ENCODE measurements at places on chromosomes 4 and X.

DNA sequence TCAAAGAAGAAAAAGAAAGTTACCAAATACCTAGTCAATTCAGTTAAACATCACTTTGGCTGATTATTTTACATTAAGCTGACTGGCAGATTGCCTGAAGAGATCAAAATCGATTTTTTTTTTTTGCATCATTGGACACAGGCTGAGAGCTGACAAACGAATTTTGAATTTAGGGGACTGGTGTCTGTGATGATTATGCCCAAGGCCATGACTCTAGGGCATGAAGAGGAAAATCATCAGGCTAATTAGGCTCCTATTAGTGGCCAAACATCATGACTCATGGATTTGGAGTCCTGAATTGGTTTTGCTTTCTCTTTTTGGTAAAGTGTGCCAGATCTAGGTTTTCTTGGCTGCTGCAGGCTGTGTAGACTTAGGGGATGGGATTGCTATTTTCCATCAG is 829.3 kb upstream of the LCORL start:
- DNase-seq: no peak

GRCh38 chrX:93538575-93538974 is 134.8 kb downstream of the NAP1L3 start:
- DNase-seq: no peak

- DNase-seq: no peak
Observed at GRCh38 chr4:5816101-5816500, 76.8 kb downstream of the CRMP1 start.

DNA sequence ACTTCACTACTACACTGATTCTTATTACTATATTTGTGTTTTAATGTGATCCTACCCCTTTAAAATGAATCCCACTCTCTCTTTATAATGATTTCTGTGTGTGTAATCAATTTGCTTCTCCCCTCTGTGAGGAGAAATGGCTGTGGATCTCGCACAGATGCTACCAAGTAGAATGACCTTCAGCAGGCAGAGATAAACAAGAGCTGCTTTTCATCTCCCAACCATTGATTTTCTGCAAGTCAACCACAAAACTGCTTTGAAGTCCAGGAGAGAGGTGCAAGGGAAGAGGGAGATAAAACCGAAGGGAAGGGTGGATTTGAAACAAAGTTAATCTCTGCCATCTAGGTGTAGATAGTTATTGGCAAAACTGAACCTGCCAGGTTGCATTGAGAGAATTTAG is 141.6 kb downstream of the NPNT start:
- no peak for DNase-seq

- peak; percentile 32 for DNase-seq
Observed at GRCh38 chrX:37745354-37745753, 34.5 kb upstream of the CYBB start.

DNA sequence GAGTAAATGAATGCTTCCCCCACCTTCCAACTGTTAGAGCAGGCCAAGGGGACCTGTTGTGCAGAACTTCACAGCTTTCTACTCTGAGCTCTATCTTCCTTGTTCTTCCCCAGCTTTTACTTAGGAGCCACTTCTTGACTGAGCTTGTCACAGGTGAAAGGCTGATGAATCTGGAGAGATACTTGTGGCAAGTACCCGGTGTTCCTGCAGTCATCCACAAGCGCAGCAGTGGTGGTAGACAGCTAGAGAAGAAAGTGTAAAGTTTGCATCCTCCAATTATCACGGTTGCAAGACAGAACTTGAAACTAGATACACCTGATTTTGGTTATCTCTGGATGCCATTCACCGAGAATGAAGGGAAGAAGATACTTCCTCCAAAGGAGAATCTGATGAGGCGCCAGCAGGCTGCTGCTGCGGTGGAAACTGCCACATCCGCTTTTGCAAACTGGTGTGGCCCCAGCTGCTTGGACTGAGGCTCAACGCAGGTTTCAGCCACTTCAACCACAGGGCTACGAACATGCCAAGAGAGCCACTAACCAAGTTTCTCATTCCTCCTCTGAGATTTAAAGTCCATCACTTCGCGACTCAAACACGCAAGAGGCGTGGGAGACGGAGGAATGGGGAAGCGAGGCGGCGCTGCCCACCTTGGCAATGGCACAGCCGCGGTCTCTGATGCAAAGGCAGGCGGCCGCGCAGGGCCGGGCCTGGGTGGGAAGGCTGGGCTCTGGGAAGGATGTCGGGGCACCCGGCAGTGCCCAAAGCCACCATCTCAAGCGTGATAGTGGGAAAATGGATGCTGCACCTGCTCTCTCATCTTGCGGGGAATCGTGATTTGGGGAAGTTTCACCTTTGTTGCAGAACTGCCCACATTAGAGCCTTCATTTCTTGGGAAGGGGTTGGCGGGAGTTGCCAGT is 1.3 kb upstream of the FHIP1A start:
- DNase-seq: no peak

DNA sequence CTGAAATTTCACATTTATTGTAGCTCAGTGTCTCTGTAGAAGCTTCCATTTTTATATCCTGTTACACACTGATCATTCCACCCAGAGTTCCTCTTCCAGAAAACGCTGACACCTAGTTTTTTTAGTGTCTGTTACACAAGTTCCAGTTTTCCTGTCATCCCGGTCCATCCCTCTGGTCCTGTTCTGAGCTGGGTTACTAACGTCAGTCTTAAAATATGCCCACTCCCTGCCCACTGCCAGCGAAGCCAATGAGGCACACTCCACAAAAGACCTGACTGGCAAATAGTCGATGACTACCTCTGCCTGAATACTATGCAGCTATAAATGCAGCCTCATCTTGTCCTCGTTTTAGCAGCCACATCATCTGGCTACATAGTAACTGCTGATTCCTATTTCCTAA is 30.9 kb upstream of the DDX3X start:
- no peak for DNase-seq

DNA sequence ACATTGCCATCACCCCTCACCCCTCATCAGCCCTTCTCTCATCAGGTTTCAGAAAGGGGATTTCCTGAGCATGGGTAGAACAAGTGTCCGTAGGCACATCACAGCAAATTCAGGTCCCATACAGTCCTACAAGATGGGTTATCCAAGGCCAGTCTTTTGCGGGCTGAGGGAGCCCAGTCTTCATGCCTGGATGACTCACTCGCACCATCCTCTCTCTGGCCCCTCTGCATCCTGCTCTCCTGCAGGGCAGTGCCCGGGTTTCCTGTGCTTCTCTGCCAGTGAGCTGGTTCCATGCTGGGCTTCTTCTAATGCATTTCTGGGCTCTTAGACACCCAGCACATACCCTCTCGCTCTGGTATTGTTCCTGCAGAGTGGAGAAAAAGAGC is 7.3 kb upstream of the INTS6L start:
- DNase-seq: no peak

GRCh38 chr4:6926081-6926480 is 16.5 kb downstream of the TBC1D14 start:
- DNase-seq: no peak

- DNase-seq: no peak
Observed at GRCh38 chr4:169773889-169774288, 16.1 kb upstream of the HPF1 start.

DNA sequence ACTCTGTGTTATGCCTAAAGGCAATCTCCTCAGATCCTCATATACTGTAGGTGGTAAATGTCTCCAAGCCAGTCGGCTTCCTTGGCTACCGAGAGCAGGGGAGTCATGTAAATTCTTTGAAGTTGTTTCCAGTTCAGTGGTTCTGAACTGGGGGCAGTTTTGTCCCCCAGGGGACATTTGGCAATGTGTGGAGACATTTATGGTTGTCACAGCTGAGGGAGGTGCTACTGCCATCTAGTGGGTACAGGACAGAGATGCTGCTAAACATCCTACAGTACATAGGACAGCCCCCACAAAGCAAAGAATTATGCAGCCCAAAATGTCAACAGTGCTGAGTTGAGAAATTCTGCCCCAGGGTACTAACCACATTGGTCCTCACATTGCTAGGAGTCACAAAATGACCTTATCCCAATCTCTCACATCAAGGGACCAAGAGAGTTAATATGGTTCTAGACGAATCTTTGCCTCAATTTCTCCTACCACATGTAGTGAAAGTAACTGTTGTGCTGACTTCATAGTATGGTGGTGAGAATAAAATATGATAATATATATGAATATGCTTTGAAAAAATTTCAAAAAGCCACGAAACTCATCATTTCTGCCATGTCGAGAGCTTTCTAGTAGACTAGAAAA is 104.4 kb upstream of the ARHGAP24 start:
- DNase-seq: no peak

- no peak for DNase-seq
Observed at GRCh38 chr4:99624141-99624719, 33.4 kb downstream of the C4orf54 start.

DNA sequence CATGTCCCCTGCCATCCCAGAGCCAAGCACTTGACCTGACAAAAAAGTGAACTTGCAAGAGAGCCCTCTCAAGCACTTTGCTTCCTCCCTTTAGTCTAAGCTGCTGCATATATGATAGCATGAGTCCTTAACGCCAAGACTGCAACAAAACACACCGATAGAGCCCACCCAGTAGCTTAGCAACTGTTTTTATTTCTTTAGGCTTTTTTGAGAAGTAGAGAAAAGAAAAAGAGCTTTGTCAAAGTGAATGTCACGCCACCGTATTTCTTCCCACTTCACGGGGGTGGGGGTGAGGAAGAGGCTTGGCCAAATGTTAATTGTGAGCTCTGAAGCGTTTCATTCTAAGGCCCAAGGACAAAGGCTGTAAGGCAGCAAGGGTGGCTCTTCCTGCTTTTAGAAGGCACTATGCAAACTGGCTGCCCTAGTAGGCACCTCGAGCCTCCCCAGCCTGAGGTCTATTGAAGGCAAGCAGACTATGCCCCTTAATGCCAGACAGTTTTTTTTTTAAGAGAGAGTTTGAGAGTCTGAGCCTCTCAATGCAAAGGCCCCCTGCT is 138.6 kb downstream of the HS6ST2 start:
- DNase-seq: no peak

DNA sequence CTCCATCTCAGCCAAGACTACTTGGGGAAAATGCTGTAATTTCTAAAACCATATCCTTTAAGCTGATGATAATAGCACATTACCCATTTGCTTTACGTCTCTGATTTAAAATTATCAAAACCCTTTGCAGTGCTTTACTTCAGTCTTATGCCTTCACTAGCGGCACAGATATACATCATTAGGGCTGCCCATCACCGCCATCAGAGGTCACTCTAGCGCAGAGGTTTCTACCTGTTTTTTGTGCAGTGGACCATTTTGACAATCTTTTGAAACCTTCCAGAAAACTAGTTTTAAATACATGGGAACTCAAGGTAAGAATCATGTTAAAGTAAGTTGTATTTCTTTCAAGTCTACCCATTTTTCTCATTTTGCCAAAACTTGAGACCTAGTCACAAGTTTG is 592.5 kb downstream of the PPARGC1A start:
- no peak for DNase-seq

GRCh38 chrX:2584251-2585157 is 83.7 kb upstream of the DHRSX start:
- no peak for DNase-seq

DNA sequence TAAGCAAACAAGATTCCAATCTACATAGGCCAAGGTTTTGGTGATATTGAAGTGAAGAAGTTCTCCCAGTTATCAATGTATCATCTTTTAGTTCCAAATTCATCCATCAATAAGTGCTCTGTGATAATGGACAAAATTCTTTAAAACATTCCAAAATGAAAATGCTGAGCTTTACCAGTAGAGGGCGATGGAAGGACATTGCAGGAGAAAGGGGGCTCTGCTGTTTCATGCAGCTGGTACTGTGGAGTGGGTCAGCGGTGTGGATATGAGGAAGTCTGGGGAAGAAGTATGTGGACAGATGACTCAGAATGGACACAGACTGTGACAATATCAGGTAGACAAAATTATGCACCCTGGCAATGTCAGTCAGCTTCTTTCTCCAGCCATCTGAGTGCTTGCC is 46.6 kb upstream of the HS6ST2 start:
- DNase-seq: no peak

DNA sequence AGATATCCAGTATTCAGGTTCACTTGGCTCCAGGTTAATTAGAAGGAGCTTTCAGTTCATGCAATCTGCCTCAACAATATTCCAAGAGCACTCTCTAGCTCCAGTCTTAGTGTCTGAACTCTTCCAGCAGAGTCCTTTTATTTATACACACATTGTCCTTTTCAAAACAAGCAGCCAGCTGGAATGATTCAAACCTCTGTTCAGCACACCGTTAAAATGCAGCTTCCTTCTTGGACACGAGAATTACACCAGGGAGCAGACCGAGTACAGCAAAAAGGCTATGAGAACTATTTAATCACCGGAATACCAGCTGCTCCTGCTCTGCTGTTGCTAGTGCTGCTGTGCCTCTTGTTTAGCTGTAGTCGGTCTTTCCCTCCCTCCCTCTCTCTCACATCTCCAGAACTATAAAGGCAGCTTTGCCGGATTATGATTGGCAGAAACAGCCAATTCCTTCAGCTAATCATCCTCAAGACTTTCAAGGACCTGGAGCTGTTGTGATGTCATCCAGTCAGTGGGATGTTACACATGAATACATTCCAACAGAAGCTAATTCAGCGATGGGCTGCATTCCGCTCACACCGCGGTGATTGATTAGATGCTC is at the start of gene NDST4:
NDST4 (minus strand) TSS at position 115 of the 601 bp plus-strand sequence. CDS start 36,584 bp downstream, outside the sequence.
- no peak for DNase-seq

DNA sequence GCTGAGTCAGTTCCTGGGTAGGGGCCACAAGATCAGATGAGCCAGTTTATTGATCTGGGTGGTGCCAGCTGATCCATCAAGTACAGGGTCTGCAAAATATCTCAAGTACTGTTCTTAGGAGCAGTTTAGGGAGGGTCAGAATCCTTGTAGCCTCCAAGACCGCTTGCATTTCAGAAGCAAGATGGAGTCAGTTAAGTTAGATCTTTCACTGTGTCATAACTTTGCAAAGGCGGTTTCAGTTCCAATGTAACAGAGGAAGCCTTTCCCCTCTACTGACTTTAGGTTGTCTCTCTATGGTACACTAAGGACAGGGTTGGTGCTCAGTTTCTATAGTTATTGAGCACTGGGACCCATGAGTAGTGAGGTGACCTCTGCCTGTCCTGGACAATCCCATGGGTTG is 127.3 kb upstream of the WDR1 start:
- no peak for DNase-seq

DNA sequence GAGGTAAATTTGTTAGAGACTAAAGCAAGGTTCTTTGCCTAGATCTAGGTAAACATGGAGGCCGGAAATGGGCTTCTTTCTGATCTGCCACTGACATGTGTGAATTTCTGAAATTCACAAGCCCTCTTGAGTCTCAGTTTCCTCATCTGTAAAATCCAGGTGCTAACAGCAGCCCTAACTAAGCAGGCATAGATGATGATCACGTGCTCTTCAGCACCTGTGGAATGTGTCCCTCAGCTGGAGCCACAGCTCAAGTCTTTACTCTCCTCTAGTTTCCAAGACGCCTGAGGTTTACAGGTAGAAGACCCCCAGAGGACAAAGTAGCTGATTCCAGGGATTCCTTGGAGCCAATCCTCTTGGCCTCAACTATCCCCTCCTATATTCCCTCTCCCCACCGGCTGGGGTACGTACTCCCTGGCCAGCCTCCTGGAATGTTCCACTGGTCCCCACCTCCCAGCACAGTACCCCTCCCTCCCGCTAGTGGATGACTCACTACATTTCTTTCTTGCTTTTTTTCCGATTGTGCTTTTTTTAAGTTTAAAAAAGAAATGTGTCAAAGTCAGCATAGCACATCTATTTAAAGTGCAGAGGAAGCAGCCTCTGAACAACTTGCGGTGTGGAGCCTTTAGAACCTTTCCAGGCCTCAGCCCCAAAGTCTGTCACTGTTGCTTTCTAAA is 98.4 kb downstream of the PHKA2 start:
- no peak for DNase-seq

- no peak for DNase-seq
Observed at GRCh38 chr4:37799941-37800554, 26.4 kb upstream of the PGM2 start.

- no peak for DNase-seq
Observed at GRCh38 chrX:96764864-96765263, 80.2 kb downstream of the DIAPH2 start.
